ENCODE measurements at places on chromosomes 6 and 20. TPM values are rescaled to one million over a fixed set of nuclear protein-coding genes. Genes with fewer than 3 reads are reported as not detected.

DNA sequence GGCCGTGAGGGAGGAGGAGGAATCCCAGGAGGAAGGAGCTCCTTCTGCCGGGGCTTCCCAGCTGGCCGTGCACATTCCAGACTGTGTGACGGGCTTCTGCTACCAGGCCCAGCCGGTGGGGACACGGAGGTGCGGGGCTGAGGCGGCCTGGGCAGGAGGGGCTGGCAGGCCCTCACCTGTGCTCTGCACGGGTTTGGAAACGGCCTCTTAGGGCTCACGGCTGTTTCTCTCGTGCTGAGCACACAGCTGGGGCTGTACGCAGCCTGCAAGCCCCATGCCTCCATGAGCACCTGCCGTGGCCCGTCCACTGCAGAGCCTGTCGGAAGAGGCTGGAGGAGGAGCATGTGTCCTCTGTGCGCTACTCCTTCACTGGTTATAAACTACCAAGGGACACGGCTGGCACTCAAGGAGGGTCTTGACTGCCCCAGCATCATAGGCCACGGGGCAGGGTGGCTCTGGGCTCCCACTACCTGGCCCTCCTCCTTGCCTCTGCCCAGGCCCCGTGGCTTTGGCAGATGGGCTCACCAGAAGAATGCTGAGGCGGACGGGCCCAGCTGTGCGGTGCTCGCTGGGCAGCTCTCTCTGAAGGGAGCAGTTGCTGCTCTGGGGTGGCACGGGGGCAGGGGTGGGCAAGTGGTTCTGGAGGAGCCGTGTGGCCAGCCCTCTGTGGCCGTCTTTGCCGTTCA, 15.8 kb downstream of the NPEPL1 start:
- no peak for DNase-seq

The ZFAND3 gene
- 21.2 TPM for total RNA-seq

DNA sequence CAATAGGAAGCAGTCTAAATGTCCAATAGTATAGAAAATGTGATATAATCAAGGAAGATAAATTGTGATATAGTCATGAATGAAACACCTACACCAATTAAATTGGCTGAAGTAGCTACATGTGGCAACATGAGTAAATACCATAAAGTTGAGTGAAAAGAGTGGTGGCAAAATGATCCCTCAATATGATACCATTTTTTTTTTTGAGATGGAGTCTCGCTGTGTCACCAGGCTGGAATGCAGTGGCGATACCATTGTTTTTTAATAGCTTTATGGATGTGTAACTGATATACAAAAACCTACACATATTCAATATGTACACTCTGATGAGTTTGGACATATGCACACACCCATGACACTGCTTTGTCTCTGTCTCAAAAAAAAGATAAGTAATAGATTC, 20.9 kb upstream of the ILRUN start:
- DNase-seq = no peak

GRCh38 chr6:127458222-127458621, 967 bp downstream of the KIAA0408 start:
- no peak for DNase-seq

GRCh38 chr6:90538278-90539046, 48.4 kb downstream of the MAP3K7 start:
- DNase-seq = no peak

DNA sequence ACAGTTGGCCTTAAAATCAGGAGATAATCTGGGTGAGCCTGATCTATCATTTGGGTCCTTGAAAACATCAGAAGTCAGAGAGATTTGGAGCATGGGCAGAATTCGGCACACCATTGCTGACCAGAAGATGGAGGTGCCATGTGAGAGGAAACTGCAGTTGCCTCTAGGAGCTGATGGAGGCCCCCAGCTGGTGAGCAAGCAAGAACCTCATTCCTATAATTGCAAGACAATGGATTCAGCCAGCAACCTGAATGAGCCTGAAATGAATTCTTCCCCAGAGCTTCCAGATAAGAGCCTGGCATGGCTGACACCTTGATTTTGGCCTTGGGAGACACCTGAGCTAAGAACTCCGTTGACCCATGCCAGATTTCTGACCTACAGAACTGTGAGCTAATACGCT, 76.3 kb upstream of the FYN start:
- DNase-seq = no peak

The ACSS2 gene
- total RNA-seq = 18.3 TPM

- no peak for DNase-seq
Observed at GRCh38 chr6:11043378-11043960, 636 bp downstream of the ELOVL2 start.

- no peak for DNase-seq
Observed at GRCh38 chr6:43761666-43762409, 8.2 kb upstream of the VEGFA start.

The LYRM2 gene
- total RNA-seq = 24.1 TPM

The RSPH4A gene
- 1.6 TPM for total RNA-seq

DNA sequence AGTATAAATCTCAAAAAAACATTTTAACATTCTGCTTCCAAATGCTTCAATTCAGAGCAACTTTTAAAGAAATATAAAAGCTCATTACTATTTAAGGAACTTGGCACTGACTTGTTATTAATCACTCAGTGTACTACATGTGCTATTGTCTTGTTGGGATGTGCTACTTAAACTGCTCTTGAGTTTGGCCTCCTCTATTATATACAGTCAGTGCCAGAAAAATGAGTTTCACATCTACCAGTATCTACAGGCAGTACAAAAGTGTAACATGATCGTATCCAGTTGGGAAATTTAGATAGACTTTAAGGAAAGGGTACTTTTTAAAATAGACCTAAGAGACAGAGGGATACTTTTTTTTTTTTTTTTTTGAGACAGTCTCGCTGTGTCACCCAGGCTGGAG, 627.3 kb upstream of the SLC35B3 start:
- no peak for DNase-seq

GRCh38 chr6:14278446-14278845, 160.9 kb downstream of the CD83 start:
- no peak for DNase-seq

- DNase-seq = no peak
Observed at GRCh38 chr6:147384029-147384428, 124.5 kb upstream of the SAMD5 start.

The CDSN gene
- total RNA-seq = not detected

- no peak for DNase-seq
Observed at GRCh38 chr20:37205794-37206193, 26.4 kb upstream of the MROH8 start.

GRCh38 chr6:141488488-141488887, 644.2 kb upstream of the GJE1 start:
- DNase-seq = no peak

- DNase-seq = no peak
Observed at GRCh38 chr6:38625217-38625616, 14.5 kb downstream of the BTBD9 start.

- DNase-seq = no peak
Observed at GRCh38 chr6:5162355-5162754, 77.2 kb downstream of the PPP1R3G start.

- no peak for DNase-seq
Observed at GRCh38 chr6:134555672-134556071, 237.8 kb upstream of the SGK1 start.

The BPIFA1 gene
- total RNA-seq = not detected

DNA sequence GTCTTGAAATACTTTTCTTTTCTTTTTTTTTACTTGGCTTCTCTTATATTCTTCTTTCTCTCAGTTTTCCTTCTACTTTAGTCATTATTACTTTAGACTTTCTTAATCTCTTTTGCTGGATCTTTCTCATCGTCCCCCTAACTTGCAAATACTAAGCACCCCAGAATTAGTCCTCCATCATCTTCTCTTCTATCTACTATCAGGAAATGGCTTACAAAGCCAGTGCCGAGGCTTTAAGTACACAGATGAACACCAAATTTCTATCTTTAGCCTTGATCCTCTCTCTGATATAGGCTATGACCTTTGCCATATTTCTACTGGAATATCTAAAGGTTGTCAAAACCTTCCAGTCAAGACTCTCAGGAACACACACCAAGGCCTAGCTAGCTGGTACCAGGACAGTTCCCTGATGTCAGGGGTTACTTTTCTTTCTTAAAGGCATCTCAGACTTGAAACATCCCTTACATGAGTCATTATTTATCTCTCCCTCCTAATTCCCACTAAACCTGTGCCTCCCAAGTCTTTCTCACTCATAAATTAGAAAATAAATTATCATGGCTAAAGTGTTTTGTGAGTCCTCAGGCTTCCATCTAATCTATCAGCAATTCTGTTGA, 278.6 kb upstream of the TCF21 start:
- DNase-seq = no peak

- DNase-seq = no peak
Observed at GRCh38 chr6:137045222-137045789, 541 bp upstream of the IL20RA start.

The RUNX2 gene
- total RNA-seq = 0.41 TPM

DNA sequence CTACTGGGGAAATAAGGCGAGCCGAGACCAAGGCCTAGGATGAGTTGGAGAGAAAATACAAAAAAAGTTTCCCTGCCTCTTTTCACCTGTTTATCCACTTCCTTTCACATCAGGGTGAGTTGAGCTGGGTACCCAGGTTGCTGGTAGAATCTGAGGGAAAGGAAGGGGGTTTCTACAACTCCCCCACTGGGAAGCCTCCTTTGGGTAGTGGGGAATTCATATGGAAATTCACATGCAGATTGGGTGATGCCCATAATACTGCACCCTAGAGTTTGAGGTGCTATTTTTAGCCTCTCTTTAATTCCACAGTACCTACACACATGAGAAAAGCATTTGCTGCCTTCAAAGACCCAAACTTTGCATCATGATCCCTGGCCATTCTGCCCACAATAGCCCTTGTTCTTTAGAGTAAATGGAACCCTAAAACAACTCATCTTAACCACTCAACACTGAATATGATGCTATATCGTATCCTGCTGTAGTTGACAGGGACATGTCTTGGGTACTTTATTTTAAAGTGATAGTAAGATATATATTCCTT, 2.7 kb downstream of the OSTM1 start:
- no peak for DNase-seq

- no peak for DNase-seq
Observed at GRCh38 chr6:23111984-23112383, 542.6 kb downstream of the HDGFL1 start.

DNA sequence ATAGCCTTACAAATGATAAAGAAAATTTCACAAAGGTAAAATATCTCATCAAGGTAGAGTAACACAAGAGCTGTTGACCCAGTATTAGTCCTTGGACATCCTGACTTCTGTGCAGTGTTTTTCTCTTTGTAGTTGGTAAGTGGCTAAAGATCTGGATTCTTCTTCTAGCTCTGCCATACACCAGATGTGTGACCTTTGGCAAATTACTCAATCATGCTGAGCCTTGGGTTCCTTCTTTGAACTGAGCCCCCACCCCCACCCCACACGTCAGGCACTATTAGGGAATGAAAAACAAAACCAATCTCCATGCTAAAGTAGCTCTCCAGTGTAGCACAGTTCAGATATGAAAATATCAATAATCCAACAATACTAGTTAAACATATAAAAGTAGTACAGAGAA, 15.1 kb upstream of the TRIM39 start:
- DNase-seq = no peak

The ECT2L gene
- 0.82 TPM for total RNA-seq

The MRAP2 gene
- total RNA-seq = 7.7 TPM

The PTCHD4 gene
- 28.1 TPM for total RNA-seq

The ME1 gene
- total RNA-seq = 2.9 TPM

The FKBP1C gene
- 0.41 TPM for total RNA-seq

GRCh38 chr6:130223508-130223907, 757 bp upstream of the SAMD3 start:
- no peak for DNase-seq

The SCAF8 gene
- 89.7 TPM for total RNA-seq

DNA sequence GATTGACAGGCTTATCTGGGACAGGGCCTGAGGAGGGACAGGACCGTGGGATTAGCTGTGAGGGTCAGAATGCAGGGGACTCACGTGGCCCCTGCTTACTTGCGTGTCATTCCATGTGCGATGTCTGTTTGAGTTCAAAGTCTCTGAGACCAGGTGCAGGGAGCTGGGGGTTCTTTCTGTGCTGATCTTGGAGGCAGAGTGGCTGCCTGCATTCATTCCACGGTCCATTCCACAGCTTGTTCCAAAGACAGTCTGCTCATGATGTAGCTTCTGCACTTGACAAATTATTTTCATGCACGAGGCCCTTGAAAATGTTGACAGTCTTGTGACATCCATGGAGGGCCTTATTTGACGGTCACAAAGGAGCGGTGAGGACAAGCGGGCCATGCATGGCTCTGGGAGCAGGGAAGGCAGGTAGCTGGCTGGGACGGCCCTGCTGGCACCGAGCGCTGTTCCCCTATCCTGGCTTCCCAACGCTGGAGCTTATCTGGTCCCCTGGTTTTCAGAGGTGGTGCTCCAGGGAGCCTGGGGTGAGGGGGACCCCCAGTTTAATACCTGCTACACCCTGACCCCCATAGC, 156.3 kb upstream of the RNF24 start:
- no peak for DNase-seq

DNA sequence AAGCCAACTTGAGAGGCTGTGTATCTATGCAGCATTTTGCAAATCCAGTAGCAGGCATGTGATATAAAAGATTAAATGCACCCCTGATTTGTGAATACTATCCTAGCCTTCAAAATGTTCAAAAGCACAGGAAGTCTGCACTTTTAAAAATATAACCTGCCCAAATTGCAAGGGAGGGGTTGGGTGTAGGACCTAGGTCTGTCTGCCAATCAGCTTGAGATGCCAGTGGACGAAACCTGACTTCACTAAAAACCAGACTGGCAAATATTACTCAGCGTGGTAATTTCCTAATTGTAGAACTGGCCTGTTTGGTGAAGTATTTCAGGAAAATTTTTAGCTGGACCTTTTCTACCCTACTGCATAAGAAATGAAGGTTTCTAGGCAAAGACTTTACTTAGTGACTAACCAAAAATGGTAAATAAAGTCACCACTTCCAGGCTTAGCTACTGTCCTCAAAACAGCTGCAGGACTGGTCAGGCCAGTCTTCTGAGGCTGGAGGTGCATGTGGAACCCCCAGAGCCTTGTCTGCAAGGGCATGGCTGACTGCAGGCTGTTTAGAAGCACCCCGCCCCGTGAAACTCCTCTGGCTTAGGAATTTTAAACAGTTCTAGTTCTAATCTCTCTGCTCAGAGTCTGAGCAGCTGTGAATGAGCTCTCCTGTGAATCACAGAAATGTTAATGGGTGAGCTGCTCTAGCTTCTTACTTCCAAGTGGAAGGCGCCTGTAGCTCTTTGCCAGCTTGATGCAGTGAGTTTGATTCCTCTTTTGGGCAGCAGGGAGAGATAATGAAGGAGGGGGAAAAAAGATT, 104.4 kb upstream of the ESR1 start:
- no peak for DNase-seq

The MOXD1 gene
- 15.9 TPM for total RNA-seq

All from frontal cortex (tissue), 4 donors.